ENCODE measurements at places on chromosomes 7 and 10.
A peak's percentile ranks its signal among the peaks of the same experiment; 100 is the strongest.

DNA sequence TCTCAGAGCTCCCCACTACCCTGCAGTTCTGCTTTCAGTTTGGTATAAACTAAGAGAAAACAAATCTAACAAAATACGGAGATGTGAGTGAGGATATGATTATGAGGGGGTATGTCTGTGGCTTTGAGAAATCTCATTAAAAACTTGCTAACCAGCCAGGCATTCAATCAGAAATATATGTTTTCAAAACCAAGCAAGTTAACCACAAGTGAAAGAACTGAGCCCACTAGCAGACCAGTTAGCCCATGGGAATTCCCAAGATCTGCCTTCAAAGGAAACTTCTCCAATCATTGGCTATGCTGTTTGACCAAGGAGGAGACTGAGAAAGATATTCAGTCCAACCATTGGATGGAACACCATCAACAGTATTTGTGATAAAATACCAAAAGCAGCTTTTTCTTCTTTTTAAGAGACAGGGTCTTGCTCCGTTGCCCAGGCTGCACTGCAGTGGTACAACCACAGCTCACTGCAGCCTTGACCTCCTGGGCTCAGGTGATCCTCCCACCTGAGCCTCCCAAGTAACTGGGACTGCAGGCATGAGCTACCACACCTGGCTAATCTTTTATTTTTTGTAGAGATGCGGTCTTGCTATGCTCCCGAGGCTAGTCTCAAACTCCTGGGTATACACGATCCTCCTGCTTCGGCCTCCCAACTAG is 41.2 kb downstream of the FGFR2 start:
- no peak for DNase-seq

DNA sequence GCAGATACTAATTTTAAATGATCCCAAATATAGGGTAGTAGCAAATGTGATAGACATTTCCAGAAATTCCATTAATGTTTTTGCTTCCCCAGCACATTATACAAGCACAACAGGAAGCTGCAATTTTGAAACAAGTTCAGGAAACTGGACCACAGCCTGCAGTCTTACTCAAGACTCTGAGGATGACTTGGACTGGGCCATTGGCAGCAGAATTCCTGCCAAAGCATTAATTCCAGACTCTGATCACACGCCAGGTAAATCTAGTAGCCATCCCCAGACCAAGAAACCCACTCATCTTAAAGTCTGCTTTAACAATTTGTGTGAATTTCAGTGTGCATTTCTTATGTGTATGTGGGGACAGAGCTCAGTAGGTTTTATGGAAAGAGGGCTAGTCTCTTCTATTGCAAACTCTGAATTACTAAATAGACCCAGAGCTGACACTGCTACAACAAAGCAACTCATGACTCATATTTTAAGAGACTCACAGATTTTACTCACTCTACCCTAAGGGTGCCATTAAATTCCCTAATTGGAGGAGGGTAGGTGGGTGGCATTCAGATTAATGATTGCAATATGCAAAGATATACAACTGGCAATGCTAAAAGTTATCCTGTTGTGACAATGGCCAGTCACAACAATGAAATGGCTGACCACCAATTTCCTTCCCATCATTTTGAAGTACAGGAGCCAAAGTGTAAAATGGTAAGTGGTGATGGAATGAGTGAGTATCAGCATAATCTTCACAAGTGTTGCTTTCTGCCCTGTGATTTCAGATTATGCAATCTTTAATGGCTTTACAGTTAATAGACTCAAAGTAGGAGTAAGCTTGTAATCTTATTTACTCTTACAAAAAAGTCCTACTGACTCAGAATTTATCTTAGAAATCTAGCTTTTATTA is 317.6 kb upstream of the PLXDC2 start:
- peak; percentile 32 for DNase-seq

DNA sequence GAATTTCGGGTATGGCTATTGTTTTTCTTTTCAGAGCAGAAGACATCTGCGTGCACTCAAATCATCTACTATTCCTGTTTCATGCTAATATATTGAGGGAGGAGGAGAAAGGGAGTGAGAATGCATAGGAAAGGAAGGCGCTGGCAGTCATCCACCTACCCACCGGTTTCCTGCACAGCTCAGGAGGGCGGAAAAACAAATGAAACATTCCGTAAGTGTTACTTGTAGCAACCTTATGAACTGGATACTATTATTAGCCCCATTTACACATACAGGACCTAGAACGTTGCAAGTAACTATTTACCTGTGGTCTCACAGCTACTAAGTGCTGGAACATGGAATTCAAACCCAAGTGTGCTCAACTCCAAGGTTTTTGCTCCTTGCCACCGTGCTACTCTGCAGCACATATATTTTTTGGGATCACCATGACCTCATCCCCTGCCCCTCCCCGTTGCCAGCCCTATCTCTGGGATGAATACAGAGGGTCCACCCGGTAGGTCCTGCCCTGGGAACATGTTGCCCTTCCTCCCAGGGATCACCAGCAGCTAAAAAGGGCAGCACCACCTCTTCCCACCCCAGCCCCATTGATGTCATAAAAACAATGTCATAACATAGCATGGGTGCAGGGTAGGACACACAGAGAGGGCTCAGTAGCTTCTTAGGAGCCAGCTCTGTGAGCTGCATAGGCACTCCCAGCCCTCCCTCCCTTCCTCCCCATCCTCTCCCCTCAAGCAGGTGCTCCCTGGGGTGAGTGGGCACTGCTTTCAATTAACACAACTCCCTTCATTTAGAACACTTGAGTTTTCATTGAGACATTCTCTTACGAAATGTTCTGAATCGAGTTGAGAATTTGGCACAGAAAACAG is 16.9 kb downstream of the GFRA1 start:
- peak; percentile 72 for DNase-seq

DNA sequence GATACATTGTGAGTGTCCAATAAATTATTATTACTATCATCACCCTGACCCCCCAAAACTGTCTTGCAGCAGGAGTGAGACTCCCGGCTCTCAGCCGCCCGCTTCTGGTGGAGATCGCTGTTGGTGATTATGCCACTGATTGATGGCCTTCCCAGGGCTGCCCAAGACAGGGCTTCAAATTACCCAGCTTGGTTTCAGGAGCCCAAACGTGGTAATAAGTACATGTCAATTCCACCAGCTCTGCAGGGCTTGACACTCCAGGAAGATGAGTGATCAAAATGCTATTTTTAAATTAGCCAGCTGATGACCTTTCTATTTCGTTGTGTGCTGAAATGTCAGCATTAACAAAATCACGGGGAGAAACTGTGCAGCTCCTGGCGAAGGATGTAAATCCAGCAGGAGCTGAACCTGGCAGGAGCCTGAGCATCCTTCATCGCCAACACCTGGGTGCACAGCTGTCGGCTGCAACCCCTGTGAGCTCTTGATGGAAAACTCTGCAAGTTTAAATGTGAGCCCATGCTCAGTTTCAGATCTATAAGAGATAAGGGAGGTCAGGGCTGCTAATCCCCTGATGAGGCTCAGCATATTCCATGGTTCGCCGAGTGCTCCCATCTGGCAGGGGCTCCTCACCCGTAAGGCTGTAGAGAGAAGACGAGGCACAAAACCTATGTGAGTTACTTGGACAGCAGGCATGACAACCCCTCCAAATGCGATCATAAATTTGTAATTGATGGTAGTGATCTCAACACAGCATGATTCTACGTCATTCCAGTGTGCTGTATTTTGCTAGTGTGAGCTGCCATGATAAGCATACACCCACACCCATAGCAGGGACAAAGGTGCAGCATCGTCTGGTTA is 446.3 kb downstream of the TCERG1L start:
- no peak for DNase-seq

DNA sequence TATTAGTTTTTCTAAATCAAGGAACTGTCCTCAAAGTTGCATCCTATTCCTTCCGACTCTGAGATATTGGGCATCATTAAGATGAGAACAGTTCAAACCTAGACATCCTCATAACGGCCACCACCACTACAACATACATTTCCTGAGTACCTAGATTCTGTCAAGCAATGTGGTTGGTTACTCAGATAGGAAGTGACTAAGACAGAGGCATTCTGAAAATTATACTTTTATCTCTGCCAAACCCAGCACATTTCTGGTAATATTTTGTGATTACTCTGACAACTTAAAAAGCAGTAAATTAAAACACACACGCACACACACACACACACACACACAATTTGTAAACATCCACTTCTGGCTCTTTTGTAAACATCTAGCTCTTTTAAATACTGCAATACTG is 291.2 kb upstream of the MEOX2 start:
- peak; percentile 52 for DNase-seq

GRCh38 chr7:121164247-121164646 is 164.6 kb upstream of the WNT16 start:
- no peak for DNase-seq

- no peak for DNase-seq
Observed at GRCh38 chr10:113581092-113581491, 28.2 kb downstream of the HABP2 start.

DNA sequence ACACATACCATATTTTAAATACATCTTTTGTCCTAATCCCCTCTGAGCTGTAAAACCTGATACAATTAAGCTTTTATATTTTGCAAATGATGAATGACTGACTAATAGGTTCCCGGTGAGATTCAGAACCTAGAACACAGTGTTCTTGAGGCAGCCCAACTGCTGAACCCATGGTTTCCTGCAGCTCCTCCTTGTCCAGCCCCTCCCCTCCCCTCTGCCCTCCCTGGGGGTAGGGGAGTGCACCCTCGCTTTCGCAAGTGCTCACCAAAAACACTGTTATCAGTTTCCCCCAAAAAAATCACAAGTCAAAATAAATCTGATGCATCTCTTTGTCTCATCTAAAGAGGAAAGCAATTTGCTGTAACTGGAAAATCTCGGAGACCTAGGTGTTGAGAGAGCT is 602.8 kb downstream of the KCNMA1 start:
- DNase-seq = no peak

DNA sequence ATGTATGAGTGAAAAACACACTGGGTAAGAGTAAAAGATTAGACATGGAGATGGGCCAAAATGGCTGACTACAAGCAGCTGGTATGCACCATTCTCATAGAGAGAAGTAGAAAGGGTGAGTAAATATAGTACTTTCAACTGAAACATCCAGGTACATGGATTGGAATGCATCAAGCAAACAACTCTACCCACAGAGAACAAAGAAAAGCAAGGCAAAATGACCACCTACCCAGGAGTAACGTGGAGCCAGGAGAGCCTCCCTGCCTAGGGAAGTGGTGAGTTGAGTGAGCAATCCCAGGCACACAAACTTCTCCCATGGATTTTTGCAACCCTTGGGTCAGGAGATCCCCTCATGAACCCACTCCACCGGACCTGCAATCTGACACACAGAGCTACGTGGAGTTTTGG is 212.8 kb downstream of the PTN start:
- DNase-seq = peak; percentile 75

DNA sequence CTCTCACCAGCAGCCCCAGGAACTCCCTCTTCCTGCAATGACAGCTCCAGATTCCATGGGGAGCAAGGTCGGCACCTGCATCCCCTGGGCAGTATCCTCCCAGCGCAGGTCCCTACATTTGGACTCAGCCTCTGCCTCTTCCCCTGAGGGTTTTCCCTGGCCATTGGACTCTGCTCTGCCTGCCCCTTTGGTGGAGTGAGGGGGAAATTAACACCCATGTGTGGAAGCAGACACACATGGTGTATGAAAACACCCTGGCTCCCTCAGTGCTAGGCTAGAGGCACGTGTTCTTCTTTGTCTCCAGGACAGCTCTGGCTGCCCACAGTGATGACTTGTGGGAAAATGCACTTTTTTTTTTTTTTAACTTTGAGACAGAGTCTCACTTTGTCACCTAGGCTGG is 8.4 kb downstream of the PRF1 start:
- no peak for DNase-seq

Measured in iris pigment epithelial cell (primary cell).